ENCODE measurements at places on chromosomes 3 and 15.

DNA sequence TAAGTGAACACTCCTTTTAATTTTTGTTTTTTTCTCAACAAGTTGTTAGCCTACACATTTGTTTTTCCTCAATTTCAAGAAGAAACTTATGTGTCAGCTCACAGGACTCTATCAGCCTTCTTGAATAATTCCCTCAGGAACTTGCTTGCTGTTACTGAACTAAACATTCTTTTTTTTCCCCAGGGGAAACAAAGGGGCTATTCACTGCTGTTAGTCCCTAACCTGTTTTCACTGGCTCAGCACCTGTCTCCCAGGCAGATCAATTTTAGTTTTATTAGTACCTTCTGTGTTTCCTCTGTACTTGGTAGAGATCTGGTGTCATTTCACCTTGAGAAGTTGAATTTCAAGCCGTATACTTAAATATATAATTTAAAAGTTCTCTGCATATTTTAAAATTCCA lies 644.6 kb downstream of the CADM2 start:
- DNase-seq: no peak

DNA sequence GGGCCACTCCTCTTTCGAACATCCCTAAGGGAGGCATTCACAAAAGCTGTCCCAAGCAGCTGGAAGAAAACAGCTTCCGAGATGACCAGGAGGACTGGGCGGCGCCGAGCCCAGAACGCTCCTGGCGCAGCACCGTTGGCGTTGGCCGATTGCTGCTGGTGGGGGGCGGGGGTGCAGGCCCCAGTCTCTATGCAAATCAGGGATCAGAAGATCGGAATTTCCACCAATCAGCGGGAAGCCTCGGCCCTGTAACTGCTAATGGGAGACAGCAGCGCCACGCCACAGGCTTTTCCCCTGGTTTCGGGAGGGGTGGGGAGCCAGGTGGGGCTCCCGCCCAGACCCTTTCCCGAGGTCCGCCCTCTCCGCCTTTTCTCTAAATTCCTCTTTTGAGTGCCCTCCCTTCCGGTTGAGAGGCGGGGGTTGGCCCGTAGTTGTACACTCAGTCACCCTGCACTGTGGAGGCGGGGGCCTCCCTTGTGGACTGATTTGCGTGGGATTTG lies 27.0 kb downstream of the HMCES start:
- DNase-seq: no peak

- no peak for DNase-seq
Measured at GRCh38 chr3:95627293-95627692, 1187.1 kb upstream of the EPHA6 start.

DNA sequence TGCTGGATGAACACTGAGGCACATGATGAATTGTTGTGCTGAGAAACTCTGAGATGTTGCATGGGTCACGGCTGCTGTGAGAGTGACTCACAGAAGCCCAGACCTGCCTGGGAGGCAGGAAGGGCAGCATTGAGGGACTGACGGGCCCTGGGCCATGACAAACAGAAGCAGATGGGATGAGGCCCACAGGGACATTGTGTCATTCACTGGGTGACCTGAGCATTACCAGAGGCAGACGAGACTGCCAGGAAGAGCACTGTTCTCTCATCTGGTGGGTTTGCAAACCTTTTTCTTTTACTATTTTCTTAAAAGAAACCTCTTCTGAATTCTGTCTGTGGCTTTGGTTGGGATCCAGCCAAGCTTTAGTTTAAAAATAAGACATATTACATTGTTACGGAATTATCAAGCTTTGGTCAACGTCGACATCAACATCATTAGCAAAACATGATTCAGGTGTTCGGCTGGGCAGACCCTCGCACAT lies 67.8 kb downstream of the BDH1 start:
- no peak for DNase-seq

GRCh38 chr3:158912621-158913020 lies 110.8 kb downstream of the MFSD1 start:
- DNase-seq: no peak

- no peak for DNase-seq
Measured at GRCh38 chr3:132079147-132079546, 44.3 kb upstream of the CPNE4 start.

- no peak for DNase-seq
Measured at GRCh38 chr3:58659051-58659675, 7.4 kb downstream of the FAM3D start.

- no peak for DNase-seq
Measured at GRCh38 chr3:126197854-126198584, 17.6 kb upstream of the ALDH1L1 start.

GRCh38 chr3:61983479-61983878 lies 389.9 kb downstream of the FEZF2 start:
- no peak for DNase-seq

DNA sequence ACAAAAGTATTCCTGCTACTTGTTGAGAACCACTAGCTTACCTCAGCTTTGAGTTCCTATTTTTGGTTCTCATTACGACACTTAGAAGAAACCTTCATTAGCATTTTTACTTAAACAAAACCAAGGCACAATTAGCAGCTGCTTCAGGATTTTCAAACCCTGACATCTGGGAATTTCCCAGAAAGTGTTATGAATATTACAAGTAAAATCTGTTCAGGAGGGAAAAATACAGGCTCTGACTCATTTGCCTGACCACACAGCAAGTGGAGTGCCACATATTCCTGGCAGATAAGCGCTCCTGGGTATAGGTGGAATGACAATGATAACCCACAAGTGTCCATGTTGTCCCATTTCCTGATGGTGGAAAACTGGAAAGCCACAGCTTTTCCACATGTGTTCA lies 10.3 kb upstream of the RFTN1 start:
- no peak for DNase-seq

- DNase-seq: no peak
Measured at GRCh38 chr3:41164777-41165176, 34.5 kb upstream of the CTNNB1 start.

Data from stimulated activated CD4-positive, alpha-beta T cell treated with anti-CD3 and anti-CD28 coated beads, TNF-alpha, amount 100 ng/mL, for 1 hour (primary cell).